ENCODE measurements at places on chromosomes 12 and 14.

DNA sequence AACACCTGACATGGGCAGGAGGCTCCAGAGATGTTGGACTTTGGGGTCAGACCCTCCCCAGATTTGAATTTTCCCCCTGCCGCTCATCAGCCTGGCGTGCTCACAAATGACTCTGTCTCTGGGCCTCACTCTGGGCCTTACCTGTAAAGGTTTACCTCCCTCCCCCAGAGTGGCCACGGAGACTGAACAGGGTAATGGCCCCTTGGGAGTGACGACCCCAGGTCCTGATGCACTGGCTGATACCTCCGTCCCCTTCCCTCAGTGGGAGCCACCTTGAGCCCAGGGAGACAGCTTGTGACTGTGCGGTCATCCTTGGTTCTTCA lies 7.0 kb downstream of the SLC25A29 start:
- DNase-seq = no peak

GRCh38 chr12:61646639-61647038 lies 613.6 kb upstream of the USP15 start:
- no peak for DNase-seq

- DNase-seq = no peak
Measured at GRCh38 chr14:71651228-71651627, 281.0 kb upstream of the RGS6 start.

DNA sequence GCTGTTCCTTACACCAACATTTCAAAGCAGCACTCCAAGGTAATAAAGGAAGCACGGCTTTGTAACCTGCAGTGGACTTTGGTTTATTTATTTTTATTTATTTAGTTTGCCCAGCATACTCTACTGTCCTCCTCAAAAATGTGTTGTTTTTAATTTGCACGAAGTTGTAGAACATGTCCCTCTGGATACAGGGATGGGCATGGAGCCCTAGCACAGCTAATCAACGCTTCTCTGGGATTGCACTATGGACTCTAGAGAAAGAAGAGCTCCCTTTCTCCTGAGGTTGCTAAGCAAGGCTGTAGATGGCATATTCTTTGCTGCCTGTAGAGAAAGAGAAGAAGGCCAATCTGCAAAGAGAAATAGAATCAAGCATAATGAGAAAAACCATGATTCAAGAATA lies 5.9 kb upstream of the ANAPC5 start:
- DNase-seq = no peak

DNA sequence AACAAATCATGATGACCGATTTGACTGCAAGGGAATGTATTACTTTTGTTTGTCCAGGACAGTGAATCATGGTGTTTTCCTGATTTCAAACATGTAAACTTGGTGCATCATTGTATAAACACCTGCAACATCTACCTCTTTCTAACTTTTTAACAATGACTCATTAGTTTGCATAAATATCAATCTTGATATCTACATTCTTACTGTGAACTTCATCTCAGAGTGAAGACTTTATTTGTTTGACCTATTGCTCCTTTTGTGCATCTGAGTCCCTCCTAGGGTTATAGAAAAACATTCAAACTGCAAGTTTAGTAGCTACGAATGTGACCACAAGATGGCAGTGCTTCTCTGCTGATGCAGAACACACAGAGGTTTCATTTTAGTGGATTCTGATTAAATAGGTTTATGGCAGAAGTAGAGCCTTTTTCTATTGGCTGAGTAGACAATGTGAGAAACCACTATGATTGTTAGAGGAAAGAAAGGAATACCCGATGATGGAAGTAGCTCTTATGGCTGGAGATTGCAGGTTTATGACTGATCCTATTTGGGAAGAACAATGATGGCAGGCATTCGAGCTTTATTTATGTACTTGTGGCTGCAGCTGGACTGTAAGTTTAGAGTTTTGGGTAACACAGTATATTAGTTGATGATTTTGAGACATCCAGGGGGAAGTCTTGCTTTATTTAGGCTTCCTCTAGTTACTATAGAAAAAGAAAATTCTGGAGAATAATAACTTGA lies 244.2 kb upstream of the OR4E1 start:
- DNase-seq = no peak
